Activated CD4-positive, alpha-beta T cell treated with anti-CD3 and anti-CD28 coated beads, Interleukin-2, amount 10 ng/mL, durations not matched to agents 24 days and 14 days (primary cell): ENCODE measurements at places on chromosomes 1 and 21. TPM values are rescaled to one million over a fixed set of nuclear protein-coding genes. Genes with fewer than 3 reads are reported as not detected.

DNA sequence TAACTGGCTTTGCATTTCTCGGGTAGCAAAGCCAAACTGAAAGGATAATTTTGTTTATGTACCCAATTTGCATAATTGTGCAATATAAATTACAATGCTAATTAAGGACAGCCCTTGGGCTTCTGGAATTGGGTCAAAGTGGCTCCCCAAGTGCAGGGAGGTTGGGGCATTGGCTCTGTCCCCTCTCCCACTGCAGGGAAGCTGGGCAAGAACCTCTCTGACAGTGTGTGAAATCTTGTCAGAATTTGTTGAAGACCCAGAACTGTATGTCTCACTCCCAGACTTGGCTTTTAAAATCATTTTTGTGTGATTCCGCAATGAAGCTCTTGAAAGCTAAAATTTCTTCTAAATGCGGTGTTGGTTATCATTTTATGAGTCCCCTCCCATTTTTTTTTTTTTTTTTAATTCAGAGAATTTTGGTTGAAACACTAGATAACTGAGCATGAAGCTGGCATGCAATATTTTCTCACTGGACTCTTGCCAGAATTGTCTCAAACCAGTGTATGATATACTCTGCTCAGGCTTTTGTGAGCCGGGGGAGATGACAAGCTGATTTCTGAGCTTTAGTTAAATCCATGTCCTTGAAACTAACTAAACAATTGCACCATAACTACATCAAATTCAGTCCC, 878.9 kb upstream of the CXADR start:
- H3K4me1 ChIP-seq = no peaks in the 10 kb centered on the region
- no peak for DNase-seq
- H3K27ac ChIP-seq = no peak overlapping the region
- H3K36me3 ChIP-seq = no peaks in the 10 kb centered on the region
- no peaks in the 10 kb centered on the region for H3K27me3 ChIP-seq

The TMPRSS3 gene
- total RNA-seq = 56.9 and 58.7 TPM in 2 replicates

GRCh38 chr1:11784993-11785769, 20.6 kb downstream of the MTHFR start:
- H3K4me1 ChIP-seq = peaks cover 2% of the 10 kb centered on the region
- H3K36me3 ChIP-seq = no peaks in the 10 kb centered on the region
- peak; percentile 84 for DNase-seq
- no peaks in the 10 kb centered on the region for H3K27me3 ChIP-seq
- no peak overlapping the region for H3K27ac ChIP-seq

GRCh38 chr1:246680190-246680589, 44.0 kb upstream of the SCCPDH start:
- no peaks in the 10 kb centered on the region for H3K27me3 ChIP-seq
- no peak for DNase-seq
- H3K36me3 ChIP-seq = no peaks in the 10 kb centered on the region
- H3K27ac ChIP-seq = no peak overlapping the region
- H3K4me1 ChIP-seq = no peaks in the 10 kb centered on the region
- no peak overlapping the region for H3K4me3 ChIP-seq

DNA sequence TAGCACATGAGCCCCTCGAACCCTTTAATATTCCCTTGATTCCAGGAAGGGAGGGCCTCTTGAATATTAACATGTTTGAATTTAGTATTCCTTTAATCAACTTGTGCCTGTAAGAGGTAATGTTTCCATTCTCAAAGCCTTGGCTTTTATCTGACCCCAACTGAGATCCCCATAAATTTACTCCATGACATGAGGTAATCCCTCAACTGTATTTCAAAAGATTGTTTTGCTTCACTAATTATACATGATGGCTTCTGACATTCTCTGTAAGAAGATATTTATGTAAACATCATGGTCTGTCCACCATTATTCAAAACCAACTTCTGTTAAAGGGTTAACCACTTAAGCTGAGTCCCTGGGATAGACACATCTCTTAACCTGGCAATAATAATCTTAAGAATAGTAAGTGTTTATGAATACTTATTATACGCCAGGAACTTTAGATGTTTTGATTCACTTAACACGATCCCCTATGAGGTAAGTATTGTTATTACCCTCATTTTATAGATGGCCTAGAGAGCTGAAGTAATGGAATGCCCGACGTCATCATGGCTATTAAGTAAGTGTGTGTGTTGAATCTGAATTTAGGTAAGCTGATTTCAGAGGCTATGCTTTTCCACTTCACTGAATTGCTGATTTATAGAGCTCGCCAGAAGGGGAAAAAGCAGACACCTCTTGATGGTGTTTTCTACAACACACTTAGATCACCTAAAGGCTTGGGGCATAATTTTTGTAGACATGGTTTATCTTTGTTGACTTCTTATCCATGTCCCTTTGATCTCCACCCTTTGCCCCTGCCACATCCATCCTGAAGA, 11.1 kb downstream of the KRTAP19-1 start:
- H3K27me3 ChIP-seq = no peaks in the 10 kb centered on the region
- no peak overlapping the region for H3K27ac ChIP-seq
- H3K4me3 ChIP-seq = no peak overlapping the region
- H3K4me1 ChIP-seq = no peaks in the 10 kb centered on the region
- DNase-seq = no peak

- H3K36me3 ChIP-seq = no peaks in the 10 kb centered on the region
- DNase-seq = no peak
- no peak overlapping the region for H3K4me3 ChIP-seq
- H3K27ac ChIP-seq = no peak overlapping the region
- H3K27me3 ChIP-seq = peaks cover 7% of the 10 kb centered on the region
- peaks cover 2% of the 10 kb centered on the region for H3K4me1 ChIP-seq
Measured at GRCh38 chr1:220732137-220732536, 16.0 kb upstream of the MTARC2 start.

- no peaks in the 10 kb centered on the region for H3K4me1 ChIP-seq
- no peak overlapping the region for H3K27ac ChIP-seq
- no peaks in the 10 kb centered on the region for H3K36me3 ChIP-seq
- peaks cover 71% of the 10 kb centered on the region for H3K27me3 ChIP-seq
- no peak overlapping the region for H3K4me3 ChIP-seq
Measured at GRCh38 chr1:207670997-207671396, 26.1 kb downstream of the CR1L start.

The ARL8A gene
- total RNA-seq = 51.9 and 57.4 TPM in 2 replicates

- DNase-seq = no peak
- no peaks in the 10 kb centered on the region for H3K27me3 ChIP-seq
- H3K36me3 ChIP-seq = no peaks in the 10 kb centered on the region
- H3K27ac ChIP-seq = no peak overlapping the region
Measured at GRCh38 chr1:79133774-79134364, 127.3 kb upstream of the ADGRL4 start.

DNA sequence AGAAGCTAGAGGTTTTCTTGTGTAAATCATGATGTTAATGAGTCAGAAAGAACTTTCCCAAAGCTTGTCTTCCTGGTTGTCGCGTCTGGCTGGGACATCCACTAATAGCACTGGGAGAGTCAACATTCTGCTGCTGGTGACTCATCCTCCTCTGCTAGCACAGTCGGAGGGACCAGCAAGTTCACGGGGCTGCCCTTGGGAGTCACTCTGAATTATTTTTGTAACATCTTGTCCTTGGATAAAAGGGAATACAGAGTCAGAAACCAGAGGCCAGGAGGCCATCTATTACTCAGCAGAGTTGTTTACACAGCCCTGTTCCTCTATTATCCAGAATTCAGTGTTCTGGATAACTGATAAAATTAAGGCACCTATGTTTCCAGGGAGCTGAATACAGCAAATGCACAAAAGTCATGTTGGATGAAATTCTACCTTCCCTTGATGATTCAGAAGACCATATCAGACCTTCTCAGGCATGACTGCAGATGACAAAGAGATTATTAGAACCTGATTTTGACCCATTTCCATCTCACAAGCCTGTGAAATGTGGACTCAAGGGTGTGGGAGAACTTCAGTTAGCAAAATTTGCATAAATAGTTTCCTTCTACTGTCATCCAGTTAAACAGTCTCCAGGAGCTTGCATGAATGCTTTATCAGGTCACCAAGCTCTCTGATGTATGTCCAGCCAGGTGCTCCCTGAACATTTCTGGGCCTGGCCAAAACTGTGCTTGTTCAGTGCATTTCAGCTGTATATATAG, 68.1 kb downstream of the JAK1 start:
- H3K36me3 ChIP-seq = peaks cover 5% of the 10 kb centered on the region
- no peak for DNase-seq
- H3K27me3 ChIP-seq = no peaks in the 10 kb centered on the region
- H3K4me1 ChIP-seq = peaks cover 54% of the 10 kb centered on the region

- no peak overlapping the region for H3K4me3 ChIP-seq
- H3K36me3 ChIP-seq = no peaks in the 10 kb centered on the region
- no peak overlapping the region for H3K27ac ChIP-seq
- no peaks in the 10 kb centered on the region for H3K27me3 ChIP-seq
Measured at GRCh38 chr1:54842206-54842915, 41.2 kb upstream of the TTC22 start.

- no peaks in the 10 kb centered on the region for H3K27me3 ChIP-seq
- H3K36me3 ChIP-seq = no peaks in the 10 kb centered on the region
- no peak overlapping the region for H3K27ac ChIP-seq
- DNase-seq = no peak
- H3K4me3 ChIP-seq = no peak overlapping the region
- H3K4me1 ChIP-seq = peaks cover 3% of the 10 kb centered on the region
Measured at GRCh38 chr1:204254031-204254661, 40.4 kb upstream of the GOLT1A start.

The SLC22A15 gene
- 0.23 and 0.36 TPM in 2 replicates for total RNA-seq

DNA sequence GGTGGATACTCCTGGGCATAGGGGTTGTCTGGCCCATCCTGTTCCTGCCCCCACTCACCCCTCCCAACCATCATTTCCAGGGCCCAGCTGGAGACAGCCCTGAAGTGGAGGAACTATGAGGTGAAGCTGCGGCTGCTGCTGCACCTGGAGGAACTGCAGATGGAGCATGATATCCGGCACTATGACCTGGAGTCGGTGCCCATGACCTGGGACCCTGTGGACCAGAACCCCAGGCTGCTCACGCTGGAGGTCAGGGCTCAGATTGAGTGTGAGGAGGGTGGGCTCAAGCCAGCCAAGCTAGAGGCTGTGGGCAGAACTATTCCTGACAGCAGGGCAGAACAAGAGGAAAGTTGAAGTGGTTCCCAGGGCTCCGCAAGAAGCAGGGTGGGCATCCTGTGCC, 14.2 kb downstream of the RHOC start:
- H3K27me3 ChIP-seq = no peaks in the 10 kb centered on the region
- peaks cover 38% of the 10 kb centered on the region for H3K36me3 ChIP-seq
- peak overlapping the region; percentile 26 for H3K27ac ChIP-seq

The TADA1 gene
- total RNA-seq = 17.0 and 18.4 TPM in 2 replicates

The USP25 gene
- 27.3 and 29.0 TPM in 2 replicates for total RNA-seq
